Stimulated activated naive CD4-positive, alpha-beta T cell treated with Interleukin-2 at 50 U/mL for 16 hours (primary cell): ENCODE measurements at places on chromosomes 13 and 19.

GRCh38 chr13:60328073-60328472 lies 68.9 kb upstream of the TDRD3 start:
- DNase-seq: no peak

DNA sequence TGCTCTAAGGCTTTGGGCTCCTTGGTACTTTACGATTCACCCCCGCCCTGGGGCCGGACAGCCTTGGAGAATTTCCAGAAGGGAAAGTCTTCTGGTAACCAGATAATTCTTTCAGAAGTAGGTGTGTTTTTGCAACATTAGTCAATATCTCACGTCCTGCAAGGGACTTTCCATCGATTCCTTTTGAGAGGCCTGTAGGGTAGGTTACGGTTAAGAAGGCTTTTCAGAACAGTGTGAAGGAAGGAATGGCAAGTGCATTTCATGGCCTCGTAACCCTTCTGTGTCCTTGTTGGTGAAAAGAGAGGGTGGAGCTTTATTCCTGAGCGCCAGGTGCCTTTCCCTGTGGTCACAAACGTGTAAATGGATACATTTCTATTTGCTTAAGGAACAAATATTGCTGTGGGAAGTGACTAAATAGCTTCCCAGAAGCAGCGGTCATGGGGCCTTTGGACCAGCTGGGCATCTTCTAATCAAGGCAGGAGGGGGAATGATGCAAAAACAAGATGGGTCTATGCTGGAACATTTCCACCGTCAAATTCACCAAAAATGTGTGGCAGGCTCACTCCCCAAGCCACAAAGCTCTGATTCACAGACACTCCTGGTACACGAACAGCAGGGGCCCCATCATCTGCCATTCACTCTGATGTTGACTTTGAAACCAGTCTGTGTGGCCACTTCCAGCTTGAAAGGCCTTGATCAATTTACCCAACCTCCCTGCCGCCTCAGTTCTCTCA lies 99.2 kb downstream of the ANKRD10 start:
- no peak for DNase-seq

DNA sequence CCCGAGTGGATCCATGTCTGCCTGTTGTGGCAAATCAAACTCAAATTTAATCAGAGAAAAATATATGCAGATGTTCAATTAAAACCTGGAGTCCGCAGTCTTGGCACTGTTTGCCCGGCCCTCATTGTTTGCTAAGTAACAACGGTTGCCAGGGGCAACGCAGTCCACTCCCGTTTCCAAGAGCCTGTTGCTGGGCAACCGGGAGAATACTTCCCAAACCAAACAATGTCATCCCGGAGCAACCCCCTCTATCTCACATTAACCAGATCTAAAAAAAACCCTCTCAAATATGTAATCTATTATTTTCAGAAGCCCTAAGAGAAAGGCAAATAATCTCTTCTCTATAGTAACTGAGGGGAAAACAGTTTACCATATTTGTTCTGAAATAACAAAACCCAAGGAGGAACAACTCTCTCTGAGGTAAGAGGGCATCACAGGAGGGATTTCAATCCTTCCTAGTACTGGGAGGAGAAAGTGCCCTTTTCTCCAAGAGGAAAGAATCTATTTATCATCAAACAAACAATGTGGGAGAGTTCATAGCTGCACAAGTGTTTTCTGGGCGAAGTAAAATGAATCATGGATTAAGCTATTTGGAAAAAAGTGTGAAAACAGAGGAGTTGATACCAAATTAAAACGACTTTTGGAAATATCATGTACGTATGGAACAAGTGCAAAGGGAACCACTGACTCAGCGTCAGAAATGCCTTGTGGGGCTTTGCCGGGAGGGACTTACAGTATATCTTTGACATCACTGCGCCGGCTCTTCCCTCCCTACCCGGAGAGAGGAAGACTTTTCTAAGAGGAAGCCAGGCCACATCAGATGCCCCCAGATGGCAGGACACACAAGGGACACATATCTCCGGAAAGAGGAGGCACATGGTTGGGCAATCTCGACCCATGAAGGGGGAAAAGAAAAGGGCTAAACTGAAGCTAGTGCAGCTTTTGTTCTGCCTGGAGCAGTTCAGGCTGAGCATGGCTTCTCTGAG lies 43.3 kb downstream of the RFX2 start:
- DNase-seq: no peak

DNA sequence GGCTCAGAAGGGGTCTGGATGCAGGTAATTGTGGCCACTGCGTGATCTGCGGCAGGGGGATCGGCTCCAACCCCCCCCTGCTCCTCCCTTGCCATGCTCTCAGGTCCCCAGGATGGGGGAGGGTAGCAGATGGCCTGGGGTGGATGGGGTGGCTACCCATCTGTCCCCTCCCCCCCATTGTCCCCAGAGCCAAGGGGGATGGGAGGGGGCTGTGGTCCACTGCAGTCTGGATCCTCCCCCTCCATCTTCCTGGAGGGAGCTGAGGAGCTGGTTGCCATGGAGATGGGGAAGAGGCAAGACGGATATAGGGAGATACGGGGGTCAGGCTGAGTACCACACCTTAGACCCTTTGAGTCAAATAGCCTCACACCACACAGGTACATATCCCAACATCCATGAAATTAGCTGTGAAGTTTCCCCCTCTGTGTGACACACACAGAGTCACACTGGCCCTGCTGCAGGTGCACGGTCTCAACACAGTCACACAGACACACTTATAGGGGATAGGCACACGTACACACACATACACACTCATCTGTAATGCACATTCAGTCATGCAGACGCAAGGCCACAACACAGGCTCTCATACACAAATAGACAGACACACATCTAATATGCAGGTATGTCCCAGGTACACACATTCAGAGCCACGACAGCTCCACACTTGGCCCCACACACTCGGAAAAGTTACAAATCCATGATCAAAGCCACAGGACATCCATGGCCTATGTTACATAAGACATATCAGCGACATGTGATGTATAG lies 1.8 kb upstream of the NOVA2 start:
- no peak for DNase-seq

DNA sequence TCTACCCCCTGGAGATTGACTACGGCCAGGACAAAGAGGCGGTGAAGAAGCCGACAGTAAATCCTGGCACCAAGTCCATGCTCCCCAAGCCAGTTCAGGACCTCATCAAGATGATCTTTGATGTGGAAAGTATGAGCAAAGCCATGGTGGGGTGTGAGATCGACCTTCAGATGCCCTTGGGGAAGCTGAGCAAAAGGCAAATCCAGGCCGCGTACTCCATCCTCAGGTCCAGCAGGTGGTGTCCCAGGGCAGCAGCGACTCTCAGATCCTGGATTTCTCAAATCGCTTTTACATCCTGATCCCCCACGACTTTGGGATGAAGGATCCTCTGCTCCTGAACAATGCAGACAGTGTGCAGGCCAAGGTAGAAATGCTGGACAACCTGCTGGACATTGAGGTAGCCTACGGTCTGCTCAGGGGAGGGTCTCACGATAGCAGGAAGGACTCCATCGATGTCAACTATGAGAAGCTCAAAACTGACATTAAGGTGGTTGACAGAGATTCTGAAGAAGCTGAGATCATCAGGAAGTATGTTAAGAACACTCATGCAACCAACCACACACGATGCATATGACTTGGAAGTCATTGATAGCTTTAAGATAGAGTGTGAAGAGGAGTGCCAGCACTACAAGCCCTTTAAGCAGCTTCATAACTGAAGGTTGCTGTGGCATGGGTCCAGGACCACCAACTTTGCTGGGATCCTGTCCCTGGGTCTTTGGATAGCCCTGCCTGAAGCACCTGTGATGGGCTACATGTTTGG lies 24.0 kb upstream of the ANKRD10 start:
- DNase-seq: no peak

- DNase-seq: no peak
These were observed 8.6 kb downstream of the RPS9 start for GRCh38 chr19:54209058-54209810.

DNA sequence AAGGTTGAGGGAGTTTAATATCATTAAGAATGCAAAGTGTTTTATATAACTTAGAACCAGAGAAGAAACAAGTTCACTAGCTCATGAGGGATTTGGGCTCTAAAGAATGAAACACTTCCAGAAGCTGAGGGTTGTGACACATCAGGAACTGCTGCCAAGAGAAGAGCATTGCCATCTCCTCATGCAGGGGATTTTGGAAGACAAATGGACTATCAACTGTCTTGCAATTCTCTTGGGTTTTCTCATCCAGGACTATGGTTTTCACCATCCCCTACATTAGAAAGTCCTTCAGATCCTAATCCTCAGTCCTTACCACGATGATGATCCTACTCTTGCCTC lies 59.7 kb upstream of the KL start:
- DNase-seq: no peak

DNA sequence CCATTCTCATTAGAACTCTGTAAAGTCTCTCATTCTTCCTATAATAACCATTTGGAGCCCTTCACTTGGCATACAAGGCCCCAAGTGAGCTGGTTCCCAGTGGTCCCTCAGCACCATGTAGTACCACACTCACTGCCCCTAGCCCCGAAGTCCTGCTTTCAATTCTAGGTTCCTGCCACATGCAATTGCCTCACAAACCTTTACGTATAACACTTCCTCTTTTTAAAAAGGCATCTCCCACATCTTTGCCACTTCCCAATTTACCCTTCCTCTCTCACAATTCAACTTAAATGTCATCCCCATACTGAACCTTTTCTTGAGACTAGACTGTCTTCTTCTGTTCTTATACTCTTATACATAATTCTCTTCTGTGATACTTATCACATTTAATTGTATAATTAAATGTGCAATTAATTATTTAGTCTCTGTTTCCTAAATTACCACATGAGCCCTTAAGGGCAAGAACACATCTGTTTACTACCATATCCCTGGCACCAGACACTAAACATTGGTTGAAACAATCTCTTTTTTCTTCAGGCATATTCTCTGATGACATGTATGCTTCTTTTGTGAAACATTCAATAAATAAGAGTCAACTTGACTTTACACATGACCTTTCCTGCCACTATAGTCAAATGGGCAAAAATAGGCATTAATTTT lies 304.0 kb downstream of the SPRY2 start:
- no peak for DNase-seq

- no peak for DNase-seq
These were observed 143.4 kb downstream of the SHISA2 start for GRCh38 chr13:25908366-25908765.

DNA sequence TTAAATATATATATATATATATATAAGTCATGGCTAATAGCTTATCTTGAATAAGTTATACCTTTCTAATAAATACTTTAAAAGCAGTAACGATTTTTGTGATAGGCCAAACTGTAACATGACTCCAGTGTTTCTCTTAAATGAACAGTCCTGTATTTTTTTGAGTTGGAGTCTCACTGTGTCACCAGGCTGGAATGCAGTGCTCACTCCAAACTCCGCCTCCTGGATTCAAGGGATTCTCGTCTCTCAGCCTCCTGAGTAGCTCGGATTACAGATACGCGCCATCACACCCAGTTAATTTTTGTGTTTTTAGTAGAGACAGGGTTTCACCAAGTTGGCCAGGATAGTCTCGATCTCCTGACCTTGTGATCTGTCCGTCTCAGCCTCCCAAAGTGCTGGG lies 814.2 kb upstream of the SLITRK5 start:
- DNase-seq: no peak

DNA sequence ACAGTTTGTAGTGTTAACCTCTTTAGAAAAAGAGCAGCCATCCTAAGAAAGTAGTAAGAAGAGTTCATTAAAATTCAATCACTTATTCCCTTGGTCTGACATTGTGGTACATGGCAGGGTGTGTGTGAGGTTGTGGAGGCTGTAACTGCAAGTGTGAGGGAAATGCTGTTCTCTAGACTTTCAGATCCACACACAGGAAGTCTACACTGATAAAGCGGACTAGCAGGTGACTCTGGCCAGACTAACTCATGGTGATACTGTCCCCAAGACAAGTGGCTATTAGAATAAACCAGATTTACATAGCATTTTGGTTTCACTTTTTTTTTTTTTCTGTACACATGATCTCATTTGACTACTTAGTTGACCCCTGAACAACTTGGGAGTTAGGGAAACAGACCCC lies 10.0 kb downstream of the MTIF3 start:
- DNase-seq: no peak

DNA sequence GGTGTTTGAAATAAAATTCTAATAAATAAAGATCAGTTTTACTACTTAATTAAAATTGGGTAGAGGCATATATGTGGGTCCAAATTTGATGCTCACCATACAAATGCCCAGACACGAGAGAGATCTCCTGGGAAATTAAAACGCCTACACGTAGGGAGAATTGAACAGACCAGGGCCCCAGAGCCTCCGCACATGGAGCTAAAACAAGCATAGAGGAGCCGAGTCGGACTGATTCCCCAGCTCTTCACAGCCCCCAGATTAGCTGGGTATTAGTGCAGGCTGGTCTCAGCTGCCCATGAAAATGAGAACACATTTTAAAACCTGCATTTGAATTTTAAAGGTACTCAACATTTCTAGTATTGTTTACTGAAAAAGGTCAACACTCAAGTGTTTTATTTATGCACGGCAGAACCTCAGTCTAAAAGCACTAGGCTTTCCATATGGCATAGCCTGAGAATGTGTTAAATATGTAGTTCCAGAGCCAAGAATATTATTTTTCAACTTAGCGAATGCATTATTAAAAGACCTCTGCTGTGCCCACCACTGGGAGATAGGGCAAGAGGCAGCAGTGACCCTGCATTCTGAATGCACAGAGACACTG lies 344.8 kb downstream of the ENOX1 start:
- DNase-seq: no peak

GRCh38 chr19:30244533-30244932 lies 127.7 kb upstream of the ZNF536 start:
- no peak for DNase-seq

DNA sequence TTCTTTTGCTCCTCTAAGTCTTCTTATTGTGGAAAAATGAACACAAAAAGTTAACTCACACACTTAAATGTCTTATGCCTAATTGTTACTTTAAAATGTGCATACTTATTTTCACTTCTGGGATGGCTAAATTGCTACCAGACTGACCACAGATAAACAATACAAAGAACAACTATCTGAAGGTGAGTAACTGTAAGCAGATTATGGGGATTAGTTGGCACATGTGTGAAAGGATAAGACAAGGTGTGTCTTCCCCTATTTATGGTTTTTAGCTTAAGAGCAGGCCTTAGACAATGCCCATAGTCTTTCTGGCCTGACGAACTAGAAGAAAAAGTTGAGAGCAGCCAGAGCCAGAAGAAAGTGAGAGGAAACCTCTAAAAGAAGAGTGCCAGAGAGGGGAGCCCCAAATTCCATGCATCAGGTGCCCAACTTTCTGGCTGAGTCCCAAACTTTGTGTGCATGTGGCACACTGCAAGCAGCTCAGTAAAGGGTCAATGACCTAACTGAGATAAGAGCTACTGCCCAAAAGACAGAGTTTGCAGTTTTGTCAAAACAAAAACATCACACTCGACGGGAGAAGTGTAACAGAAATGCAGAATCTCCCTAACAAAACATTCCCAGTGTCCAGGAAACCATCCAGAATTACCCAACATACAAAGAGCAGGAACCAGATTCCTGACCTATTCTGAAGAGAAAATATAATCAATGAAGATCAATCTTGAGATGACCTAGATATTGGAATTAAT lies 375.4 kb downstream of the KCNRG start:
- DNase-seq: no peak

DNA sequence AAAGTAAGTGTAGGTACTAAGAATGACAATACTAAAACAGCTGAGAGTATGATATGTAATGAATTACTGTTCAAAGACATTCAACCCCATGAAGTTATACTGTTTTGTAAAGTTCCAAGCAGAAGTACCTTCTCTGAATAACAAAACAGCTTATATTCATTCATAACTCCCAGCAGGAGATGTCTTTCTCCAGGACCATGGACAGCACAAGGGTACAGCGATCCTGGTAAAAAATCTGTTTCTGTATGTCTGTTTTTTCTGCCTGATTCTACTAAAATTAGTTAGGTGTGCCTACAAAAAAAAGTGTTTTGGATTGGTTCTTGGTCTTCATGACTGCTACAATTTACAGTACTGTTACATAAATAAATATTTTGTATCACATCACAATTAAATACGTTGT lies 172.5 kb upstream of the SLITRK5 start:
- no peak for DNase-seq
